ENCODE measurements at places on chromosomes 6 and 20.

DNA sequence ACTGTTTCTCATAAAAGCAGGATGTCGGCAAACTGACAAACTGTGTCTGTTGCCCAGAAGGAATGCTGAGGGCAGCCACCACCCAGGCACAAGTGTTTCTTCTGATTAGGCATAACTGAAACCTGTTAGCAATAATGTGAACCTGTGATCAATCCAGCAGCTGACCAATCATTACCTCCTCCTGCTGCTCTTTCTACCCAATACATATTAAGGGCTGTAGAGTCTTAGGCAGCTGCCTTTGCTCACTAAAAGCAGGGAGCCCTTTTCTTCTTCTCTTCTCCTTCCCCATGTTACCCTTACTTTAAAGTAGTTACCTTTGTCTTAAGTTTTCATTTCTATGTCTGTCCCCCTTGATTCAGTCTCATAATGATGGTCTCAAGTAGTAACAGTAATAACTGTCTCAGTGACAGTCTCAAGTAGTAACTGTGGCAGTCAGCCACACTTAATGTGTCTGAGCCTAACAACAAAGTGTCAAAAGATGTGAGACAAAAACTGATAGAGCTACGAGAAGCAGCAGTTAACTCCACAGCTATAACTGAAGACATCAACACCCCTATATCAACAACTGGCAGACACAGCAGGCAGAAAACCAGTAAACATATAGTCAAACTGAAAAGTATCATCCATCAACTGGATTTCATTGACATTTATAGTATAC is 37.0 kb downstream of the RANBP9 start:
- H3K4me1 ChIP-seq, result no peaks in the 10 kb centered on the region
- H3K4me3 ChIP-seq, result no peak overlapping the region
- H3K27me3 ChIP-seq, result no peaks in the 10 kb centered on the region
- H3K27ac ChIP-seq, result no peak overlapping the region
- DNase-seq, result no peak

DNA sequence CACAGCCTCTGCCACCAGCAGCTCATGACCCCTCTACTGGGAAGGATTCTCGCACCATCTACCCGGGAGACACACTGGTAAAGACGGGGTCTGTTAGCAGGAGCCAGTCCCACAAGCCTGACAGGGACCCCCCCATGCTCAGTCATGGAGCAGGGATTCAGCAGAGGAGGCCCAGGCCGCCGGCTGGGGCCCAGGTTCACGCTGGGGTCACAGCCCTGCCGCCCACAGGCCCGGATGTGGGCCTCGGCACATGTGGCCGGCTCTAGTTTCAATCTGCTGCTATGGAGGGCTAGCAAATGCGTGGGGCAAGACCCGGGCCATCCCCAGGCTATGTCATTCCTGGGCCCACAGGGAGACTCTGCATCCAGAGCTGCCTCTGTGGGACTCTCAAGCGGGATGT is 25.1 kb downstream of the PXDC1 start:
- H3K4me3 ChIP-seq, result no peak overlapping the region
- H3K27me3 ChIP-seq, result no peaks in the 10 kb centered on the region
- H3K36me3 ChIP-seq, result peaks cover 71% of the 10 kb centered on the region

GRCh38 chr6:4336778-4337442 is 201.5 kb upstream of the ECI2 start:
- no peak for DNase-seq
- H3K4me1 ChIP-seq, result no peaks in the 10 kb centered on the region
- no peak overlapping the region for H3K27ac ChIP-seq

GRCh38 chr6:81774542-81774941 is 22.1 kb upstream of the TENT5A start:
- H3K27me3 ChIP-seq, result no peaks in the 10 kb centered on the region
- H3K36me3 ChIP-seq, result no peaks in the 10 kb centered on the region
- DNase-seq, result no peak
- H3K27ac ChIP-seq, result no peak overlapping the region
- H3K4me3 ChIP-seq, result no peak overlapping the region

- DNase-seq, result no peak
- no peak overlapping the region for H3K4me3 ChIP-seq
- H3K27me3 ChIP-seq, result no peaks in the 10 kb centered on the region
- H3K36me3 ChIP-seq, result no peaks in the 10 kb centered on the region
- H3K27ac ChIP-seq, result no peak overlapping the region
Measured at GRCh38 chr20:15831201-15831600, 742.0 kb downstream of the KIF16B start.

DNA sequence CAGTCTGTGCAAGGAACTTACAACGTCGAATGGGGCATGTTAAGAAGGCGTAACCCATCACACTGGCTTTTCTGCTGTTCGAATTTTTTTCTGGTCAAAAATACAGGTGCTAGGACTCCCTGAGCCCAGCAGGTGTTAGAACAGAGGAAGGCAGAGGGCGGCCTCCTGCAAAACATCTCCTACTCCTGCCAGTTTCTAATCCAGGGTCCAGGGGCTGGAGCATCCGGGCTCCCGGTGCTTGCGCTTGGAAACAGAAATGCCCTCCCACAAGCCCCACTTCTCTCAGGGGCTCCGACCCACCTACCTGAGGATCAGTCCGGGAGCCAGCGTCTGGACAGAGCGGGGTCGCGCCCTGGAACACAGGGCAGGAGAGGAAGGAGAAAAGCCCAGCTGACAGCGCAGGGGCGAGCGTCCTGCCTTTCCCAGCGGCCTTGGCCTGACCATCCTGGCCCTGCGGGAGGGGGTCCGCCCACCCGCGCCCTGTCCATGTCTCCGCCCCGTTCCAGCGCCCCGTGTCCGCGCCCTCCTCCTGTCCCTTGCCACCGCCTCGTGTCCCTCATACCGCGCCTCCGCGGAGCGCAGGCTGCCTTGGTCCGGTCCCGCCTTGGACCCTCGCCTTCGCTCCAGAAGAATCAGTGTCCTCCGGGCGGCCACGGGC is 14.8 kb upstream of the LPA start:
- no peaks in the 10 kb centered on the region for H3K27me3 ChIP-seq
- H3K27ac ChIP-seq, result no peak overlapping the region
- DNase-seq, result no peak
- H3K36me3 ChIP-seq, result no peaks in the 10 kb centered on the region
- H3K4me1 ChIP-seq, result no peaks in the 10 kb centered on the region

DNA sequence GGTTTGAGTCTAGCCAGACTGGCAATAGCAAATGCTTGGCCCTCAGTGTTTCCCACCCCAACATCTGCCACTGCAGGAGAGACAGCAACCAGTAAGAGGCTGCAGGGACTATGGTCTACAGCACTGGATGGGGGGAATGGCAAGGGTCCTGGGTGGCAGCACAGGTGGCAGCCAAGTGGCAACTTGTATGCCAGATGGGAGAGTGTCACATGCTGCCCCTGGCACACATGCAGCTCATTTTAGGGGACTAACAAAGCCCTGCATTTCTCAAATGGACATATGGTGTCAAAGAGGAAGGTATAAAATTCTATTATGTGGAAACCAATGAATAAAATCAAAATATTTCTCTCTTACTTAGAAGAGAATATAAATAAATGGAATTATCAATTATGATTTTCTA is 298.7 kb upstream of the MARCKS start:
- DNase-seq, result no peak
- peaks cover 3% of the 10 kb centered on the region for H3K4me1 ChIP-seq
- no peaks in the 10 kb centered on the region for H3K36me3 ChIP-seq

DNA sequence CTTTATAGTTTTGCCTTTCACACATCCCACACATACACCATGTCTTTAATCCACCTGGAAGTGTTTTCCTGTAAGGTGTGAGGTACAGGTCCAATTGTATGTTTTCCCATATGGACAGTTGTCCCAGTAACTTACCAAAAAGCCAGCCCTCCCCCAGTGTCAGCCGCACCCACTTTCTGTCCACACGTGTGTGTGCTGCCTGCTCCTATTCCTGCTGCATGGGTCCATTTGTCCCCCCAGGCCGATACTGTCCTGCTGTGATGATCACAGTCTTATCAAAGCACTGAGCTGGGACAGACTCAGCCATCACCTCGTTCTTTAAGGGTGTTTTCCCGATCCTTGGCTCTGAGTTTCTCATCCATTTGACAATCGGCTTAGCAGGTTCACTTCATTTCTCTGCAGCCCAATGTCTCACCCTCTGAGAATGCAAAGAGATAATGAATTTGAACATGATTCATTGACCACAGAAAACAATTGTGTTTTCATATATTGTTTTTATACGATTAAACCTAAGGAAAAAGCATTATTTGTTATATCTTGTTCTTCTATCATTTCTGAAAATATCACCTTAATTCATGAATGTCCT is 9.6 kb downstream of the VSX1 start:
- no peaks in the 10 kb centered on the region for H3K36me3 ChIP-seq
- no peak overlapping the region for H3K4me3 ChIP-seq
- H3K27ac ChIP-seq, result no peak overlapping the region
- no peaks in the 10 kb centered on the region for H3K4me1 ChIP-seq
- no peak for DNase-seq
- peaks cover 58% of the 10 kb centered on the region for H3K27me3 ChIP-seq

GRCh38 chr20:19025430-19026120 is 186.9 kb upstream of the SLC24A3 start:
- H3K27ac ChIP-seq, result no peak overlapping the region
- no peaks in the 10 kb centered on the region for H3K4me1 ChIP-seq
- no peaks in the 10 kb centered on the region for H3K27me3 ChIP-seq
- H3K36me3 ChIP-seq, result no peaks in the 10 kb centered on the region

DNA sequence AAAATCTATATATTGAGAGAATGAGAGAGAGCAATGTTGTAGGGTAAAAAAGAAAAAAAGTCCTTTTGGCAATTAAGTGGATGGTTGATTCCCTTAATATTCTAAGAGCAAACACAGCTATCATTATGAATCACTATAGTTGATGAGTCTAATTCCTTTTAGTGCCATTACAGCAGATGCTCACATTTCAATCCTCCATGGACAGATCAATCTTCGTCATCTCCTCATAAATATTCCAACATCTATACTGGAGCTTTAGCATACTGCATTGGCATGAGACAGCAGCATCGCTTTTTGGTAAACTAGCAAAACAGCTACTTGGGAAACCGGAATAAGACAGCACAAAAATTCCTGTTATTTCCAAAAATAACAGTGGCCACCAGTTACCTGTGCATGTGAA is 796.7 kb downstream of the QKI start:
- no peak for DNase-seq
- H3K27me3 ChIP-seq, result no peaks in the 10 kb centered on the region
- H3K4me3 ChIP-seq, result no peak overlapping the region
- H3K4me1 ChIP-seq, result no peaks in the 10 kb centered on the region
- H3K27ac ChIP-seq, result no peak overlapping the region

DNA sequence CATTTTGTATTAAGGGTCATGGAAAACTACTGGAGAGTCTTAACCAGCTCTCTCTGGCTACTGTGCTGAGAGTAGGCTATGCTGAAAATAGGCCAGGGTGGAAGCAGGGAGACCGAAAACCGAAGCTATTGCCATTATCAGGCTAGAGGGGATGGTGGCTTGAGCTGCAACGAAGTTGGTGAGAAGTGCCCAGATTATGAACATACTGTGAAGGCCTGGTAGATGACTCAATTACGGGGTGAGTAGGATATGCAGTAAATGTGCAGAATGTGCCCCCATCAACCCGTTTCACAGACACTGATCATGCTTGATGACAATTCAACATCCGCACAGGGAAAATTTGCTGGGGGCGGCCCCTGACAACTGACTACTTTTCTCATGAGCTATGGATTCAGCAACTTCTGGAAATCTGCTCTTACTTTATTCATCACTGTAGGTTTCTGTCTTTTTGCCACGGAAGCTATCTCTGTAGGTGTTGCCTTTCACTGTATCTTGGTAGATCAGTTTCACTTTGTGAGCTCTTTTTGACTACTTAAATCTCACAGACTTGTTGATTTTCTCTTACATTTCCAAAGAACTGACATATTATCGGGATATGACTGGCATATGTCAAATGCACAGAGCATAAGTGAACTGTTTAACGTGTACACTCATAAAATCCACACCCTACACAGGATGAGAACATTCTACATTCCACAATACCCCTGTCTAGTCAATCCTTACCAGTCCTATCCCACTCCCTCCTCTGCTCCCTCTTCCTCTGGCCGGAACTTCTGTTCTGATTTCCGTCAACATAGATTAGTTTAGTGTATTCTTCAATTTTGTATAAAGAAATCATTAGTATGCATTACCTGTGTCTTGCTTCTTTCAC is 15.5 kb upstream of the MEP1A start:
- H3K4me3 ChIP-seq, result no peak overlapping the region
- no peaks in the 10 kb centered on the region for H3K27me3 ChIP-seq
- no peak overlapping the region for H3K27ac ChIP-seq
- H3K4me1 ChIP-seq, result no peaks in the 10 kb centered on the region
- H3K36me3 ChIP-seq, result no peaks in the 10 kb centered on the region
- DNase-seq, result no peak

GRCh38 chr6:133743621-133744020 is 145.3 kb upstream of the TCF21 start:
- H3K27ac ChIP-seq, result no peak overlapping the region
- no peaks in the 10 kb centered on the region for H3K27me3 ChIP-seq
- H3K4me1 ChIP-seq, result peaks cover 5% of the 10 kb centered on the region
- DNase-seq, result no peak
- no peak overlapping the region for H3K4me3 ChIP-seq

- no peak overlapping the region for H3K4me3 ChIP-seq
- H3K4me1 ChIP-seq, result no peaks in the 10 kb centered on the region
- DNase-seq, result no peak
Measured at GRCh38 chr20:2398449-2398848, 17.7 kb downstream of the TGM6 start.

GRCh38 chr6:169082093-169082492 is 171.6 kb downstream of the THBS2 start:
- H3K4me1 ChIP-seq, result no peaks in the 10 kb centered on the region
- H3K4me3 ChIP-seq, result no peak overlapping the region
- DNase-seq, result peak; percentile 56
- no peaks in the 10 kb centered on the region for H3K27me3 ChIP-seq
- no peaks in the 10 kb centered on the region for H3K36me3 ChIP-seq

DNA sequence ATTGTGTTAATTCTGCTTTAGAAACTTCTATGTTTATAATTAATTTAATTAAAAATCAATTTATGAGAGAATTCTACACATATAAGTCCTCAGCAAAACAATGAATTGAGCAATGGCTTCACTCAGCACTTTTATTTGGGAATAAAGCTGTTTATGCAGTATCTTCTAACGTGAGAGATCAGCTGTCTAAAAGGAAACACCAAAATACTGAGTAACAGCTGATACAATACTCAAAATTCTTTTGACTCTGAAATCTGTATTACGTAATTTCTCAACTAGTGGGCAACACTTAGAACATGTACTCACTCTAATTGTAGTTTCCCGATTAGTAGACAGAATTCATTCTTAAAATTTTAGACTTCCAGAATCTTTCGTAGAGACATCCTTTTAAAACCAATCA is 49.8 kb downstream of the MAP3K7 start:
- DNase-seq, result peak; percentile 45
- no peak overlapping the region for H3K27ac ChIP-seq
- no peaks in the 10 kb centered on the region for H3K27me3 ChIP-seq
- no peaks in the 10 kb centered on the region for H3K4me1 ChIP-seq
- H3K36me3 ChIP-seq, result peaks cover 13% of the 10 kb centered on the region

- no peaks in the 10 kb centered on the region for H3K36me3 ChIP-seq
- DNase-seq, result peak; percentile 23
- peaks cover 4% of the 10 kb centered on the region for H3K4me1 ChIP-seq
Measured at GRCh38 chr6:114049367-114049966, 78.5 kb upstream of the HDAC2 start.

All from IMR-90 (cell line).